ENCODE measurements at places on chromosomes 3 and 15.

- no peak for DNase-seq
Observed at GRCh38 chr15:76340198-76340802, 3.7 kb downstream of the ISL2 start.

- DNase-seq: no peak
Observed at GRCh38 chr3:67495751-67496150, 158.7 kb downstream of the SUCLG2 start.

GRCh38 chr3:40070816-40071215, 238.7 kb upstream of the EIF1B start:
- no peak for DNase-seq

GRCh38 chr3:159174715-159175692, 373.1 kb downstream of the MFSD1 start:
- no peak for DNase-seq

- DNase-seq: no peak
Observed at GRCh38 chr3:166425900-166426611, 588.8 kb upstream of the BCHE start.

GRCh38 chr15:69462030-69462492, 9.4 kb downstream of the RPLP1 start:
- no peak for DNase-seq

DNA sequence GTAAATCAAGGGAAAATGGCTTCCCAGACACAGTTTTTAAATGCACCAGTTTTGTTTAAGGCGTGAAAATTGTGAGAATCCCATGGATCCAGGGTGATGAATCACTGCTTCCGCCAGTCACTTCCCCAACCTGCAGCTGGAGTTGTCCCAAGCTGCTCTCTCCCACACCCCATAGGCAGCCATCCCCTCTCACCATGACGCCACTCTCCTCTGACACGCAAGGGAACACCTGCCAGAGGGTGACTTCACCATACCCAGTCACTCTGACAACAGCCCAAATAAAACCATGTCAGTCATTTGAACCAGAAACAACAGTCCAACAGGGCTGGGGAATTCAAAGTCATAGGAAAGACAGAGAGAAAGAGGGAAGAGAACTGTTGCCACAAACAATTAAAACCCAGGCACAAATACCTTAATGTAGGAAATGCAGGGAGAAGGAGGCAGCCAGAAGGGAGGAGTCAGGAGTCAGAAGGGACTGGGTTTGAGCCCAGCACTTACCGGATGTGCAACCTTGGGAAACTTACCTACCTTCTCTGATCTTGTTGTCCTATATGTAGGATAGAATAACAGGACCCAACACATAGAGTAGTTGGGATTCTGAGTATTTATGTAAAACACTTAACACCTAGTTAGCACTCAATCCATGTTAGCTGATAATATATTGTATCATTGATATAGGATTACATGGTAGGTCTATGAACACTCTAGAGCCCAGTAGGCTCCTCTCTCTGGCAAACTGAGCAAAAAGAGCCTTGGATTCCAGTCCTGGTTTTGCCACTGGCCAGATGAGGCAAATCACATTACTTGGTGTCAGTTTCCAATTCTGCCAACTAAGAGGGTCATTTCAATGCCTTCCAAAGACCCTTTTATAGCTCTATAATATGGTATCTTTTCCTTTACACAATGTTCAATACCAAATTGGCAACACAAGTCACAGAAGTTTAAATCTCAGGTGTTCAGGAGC, 326.3 kb upstream of the ICE2 start:
- no peak for DNase-seq

- DNase-seq: no peak
Observed at GRCh38 chr3:135582800-135583199, 382.7 kb upstream of the PPP2R3A start.

DNA sequence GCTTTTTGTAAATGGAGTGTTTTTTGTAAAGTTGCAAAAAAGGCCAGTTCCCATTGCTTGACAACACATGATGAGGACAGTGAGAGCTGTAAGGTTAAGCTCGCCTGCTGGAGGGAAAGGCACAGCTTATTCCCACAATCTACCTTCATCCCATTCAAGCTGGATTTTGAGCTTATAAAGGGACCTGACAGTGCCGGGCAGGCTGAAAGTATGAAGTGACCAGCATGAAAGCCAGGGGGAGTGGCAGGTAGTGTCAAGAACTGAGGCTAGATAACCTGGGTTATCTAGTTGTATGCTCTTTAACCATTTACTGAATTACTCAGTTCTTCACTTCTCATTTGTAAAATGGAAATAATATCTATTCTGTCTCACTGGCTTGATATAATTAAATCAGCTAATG, 52.3 kb upstream of the KPNA4 start:
- no peak for DNase-seq

DNA sequence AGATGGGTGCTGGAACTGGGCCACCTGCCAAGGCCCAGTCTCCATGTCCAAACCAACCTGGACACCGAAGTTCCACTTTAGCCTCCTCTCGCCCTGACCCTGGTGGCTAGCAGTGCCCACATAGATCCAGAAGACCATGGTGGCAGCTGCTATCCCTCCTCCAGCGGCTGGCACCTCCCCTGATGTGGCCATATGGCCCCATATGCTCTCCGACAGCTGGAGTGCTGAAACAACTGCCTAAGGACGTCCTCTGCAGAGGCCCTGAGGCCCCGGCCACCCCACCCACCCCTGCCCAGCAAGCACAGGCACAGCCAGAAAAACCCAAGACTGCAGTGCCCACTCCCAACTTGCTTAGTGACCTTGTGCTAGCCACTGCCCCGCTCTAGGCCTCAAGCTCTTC, 182.3 kb upstream of the LINGO1 start:
- DNase-seq: no peak

DNA sequence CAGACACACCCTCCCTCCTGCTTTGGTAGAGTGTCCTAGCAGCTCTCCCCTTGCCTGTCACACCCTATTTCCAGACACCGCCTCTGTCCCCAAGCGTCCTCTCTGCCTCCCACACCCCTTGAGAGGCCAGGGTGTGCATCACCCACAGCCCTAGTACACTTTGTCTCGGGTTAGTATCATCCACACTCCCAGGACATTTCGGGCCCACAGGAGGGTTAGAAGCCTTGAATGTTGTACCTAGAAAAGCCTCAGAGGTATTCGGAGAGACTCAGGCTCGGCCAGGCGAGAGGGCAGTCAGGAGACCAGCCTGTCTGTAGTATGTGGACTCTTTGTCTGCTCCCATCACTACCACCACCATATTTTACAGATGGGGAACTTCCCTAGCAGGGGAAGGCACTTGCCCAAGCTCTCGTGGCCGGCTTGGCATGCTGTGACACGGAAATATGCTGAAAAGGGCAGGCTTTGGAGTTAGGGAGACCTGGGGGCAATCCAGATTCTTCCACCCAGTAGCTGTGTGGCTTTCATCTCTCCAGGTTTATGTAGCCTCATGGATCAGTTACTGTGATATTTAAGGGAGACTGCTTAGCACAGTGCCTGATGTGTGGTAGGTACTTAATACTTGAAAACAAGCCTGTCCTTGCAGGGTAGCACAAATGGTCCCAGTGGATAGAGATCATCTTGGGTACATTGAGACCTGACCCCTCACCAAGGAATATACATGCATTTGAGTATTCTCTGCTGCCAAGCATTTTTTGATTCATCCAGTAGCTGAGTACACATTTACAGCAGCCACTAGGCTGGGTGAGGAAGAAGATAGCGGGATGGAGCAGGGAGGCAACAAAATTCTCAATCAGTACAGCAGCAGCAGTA, 1.4 kb downstream of the TMEM43 start:
- DNase-seq: no peak

All from foreskin melanocyte (primary cell).